ENCODE measurements at places on chromosomes 13 and 19.

- no peak for DNase-seq
Observed at GRCh38 chr19:13366529-13367143, 139.6 kb downstream of the CACNA1A start.

DNA sequence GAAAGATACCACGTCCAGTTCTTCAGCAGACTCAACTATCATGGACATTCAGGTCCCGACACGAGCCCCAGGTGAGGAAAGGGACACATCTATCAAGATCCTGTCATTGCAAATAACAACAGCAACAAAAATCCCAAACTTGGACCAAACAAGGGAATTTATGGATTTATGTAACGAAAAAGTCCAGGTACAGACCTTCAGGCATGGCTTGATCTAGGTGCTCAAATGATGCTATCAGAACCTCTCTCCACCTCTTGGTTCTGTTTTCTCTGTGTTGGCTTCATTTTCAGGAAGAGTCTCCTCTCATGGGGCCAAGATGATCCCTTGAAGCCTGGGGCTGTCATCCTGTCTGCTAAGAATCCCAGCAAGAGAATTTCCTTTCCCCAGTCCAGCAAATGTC is 2.9 kb downstream of the FXYD5 start:
- DNase-seq, result no peak

GRCh38 chr19:2064788-2065524 is 13.9 kb upstream of the MKNK2 start:
- no peak for DNase-seq

DNA sequence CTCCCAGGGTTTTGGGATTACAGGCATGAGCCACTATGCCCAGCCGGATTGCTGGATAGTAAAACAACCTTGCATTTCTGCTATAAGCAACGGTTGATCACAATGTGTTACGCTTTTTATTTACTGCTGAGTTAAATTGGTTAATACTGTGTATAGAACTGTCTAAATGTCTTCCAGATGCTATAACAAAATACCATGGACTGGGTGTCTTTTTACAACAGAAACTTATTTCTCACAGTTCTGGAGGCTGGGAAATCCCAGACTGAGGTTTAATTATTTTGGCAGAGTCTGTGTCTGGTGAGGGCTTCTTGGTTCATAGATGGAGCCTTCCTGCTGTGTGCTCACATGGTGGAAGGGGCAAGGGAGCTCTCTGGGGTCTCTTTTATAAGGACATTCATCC is 65.5 kb downstream of the ING1 start:
- DNase-seq, result no peak

GRCh38 chr19:41392775-41393174 is 4.4 kb downstream of the EXOSC5 start:
- DNase-seq, result no peak

GRCh38 chr19:13055213-13056051 is 47.2 kb downstream of the LYL1 start:
- no peak for DNase-seq

- no peak for DNase-seq
Observed at GRCh38 chr19:15859187-15859586, 38.7 kb downstream of the CYP4F2 start.

DNA sequence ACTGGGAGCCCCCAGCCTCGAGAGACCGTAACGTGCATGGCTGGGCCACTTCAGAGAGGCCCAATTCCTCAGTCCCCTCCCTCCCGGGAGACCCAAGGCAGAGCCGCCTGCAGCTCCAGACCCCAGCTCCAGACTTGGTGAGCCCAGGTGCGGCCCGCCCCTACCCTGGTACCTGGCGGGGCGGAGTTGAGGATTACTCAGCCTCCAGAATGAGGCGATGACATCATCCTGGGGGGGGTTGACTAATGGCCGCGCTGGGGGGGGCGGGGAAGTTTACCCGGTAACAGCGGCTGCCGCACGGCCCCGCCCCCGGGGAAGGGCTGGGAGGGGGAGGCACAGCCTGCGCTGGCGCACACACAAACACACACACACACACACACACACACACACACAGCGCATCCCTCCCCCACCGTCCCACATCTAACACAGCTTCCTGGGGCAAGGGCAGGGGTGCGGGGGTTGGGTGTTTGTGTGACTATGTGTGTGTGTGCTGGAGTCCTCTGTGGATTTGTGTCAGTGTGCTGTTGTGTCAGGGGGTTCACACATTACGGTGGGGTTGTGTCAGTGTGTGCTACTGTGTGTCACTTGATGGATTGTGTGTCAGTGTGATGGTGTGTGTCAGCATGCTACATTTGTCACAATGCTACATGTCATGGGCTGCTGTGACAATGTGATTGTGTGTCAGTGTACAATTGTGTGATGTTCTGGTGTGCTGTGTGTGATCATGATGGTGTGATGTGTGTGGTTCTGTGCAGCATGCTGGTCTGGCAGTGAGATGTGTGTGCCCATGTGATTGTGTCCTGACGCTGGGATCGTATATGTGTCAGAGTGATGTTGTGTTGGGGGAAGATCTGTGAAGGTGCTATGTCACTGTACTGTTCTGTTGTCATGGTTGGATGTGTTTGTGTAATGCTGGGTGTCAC is 10.3 kb upstream of the BBC3 start:
- peak; percentile 81 for DNase-seq

DNA sequence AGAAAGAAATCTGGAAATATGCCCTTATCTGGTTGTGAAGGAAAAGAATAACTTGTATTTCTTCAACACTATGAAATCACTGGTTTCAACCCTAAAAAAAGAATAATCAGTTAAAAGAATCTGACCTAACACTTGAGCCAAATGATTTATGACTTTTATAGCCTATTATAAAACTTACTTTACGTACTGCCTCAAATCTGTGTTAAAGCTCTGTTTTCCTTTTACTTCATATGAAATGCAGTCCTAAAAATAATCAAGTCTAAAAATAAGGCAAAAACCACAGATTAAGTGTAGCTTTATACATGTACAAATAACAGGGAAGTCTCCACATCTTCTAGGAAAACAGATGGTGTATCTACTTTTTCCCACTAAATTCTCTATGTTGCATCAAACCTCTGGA is 101.3 kb downstream of the VWA8 start:
- no peak for DNase-seq

- no peak for DNase-seq
Observed at GRCh38 chr19:34173193-34173956, 1.1 kb downstream of the LSM14A start.

DNA sequence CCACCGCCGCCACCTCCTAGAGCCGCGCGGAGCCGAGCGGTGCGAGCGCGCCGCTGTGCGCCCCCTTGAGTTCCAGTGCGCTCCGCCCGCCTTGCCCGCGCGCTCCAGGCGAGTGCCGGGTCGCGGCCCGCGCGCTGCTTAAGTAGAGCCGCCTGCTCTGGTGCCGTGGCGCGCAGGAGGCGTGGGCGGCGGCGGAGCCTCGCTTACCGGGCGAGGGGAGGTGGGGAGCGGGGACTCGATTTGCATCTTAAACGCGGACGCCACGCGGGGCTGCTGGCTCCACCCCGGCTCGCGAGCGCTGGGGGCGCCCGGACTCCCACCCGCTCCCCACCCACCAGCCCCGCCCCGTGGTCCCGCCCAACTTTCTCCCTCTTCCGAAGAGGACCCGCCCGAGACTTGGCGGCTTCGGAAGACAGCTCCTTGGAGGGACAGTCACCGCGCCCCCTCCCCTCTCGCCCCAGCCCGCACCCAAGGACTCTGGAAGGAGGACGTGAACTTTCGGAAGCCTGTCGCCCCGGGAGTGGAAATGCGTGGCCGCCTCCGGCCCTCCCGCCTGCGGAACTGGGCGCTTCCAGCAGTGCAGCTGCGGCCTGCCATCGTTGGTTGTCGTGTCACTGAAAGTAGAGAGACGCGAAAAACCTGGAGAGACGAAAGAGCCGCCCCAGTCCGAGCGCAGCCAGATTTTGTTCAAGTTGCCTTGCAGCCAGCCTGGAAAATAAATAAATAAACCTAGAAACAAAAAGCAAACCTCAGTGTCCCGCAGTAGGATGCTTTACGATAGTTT is at the start of gene KCTD12:
Gene KCTD12 (minus strand): TSS at position 114 of the 784 bp plus-strand sequence. CDS start 257 bp downstream, outside the sequence.
- peak; percentile 48 for DNase-seq

- DNase-seq, result no peak
Observed at GRCh38 chr19:11446652-11447301, 11.3 kb downstream of the PRKCSH start.

- DNase-seq, result no peak
Observed at GRCh38 chr19:11806354-11807098, 7.5 kb upstream of the ZNF440 start.

- DNase-seq, result no peak
Observed at GRCh38 chr13:33352041-33352440, 66.5 kb upstream of the STARD13 start.

DNA sequence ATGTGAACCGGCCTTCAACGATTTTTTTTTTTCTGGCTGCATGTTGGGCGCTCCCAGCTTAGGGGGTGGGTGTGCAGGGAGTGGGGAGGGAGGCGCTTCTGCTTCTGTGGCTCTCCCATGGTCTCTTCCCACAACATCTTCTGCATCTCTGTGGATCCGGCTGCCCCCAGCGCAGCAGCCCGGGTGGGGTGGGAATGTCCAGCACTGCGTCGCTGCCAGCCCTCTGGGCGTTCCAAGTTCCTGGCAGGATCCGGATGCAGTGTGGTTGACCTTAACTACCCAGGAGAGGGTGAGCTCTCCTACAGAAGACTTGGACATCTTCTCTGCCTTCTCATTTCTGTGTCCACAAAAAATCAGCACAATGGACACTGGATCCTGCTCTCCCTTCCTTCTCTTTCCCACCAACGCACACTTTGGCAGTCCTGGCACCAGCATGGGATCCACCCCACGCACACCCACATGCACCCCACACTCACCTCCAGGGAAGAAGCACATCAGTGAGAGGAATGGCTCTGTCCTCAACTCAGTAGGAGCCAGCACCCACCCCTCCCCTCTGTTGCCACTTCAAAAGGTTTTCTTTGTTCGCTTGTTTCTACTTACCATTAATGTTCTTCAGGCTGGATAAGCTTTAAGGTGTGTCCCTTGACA is 177.3 kb downstream of the COL4A1 start:
- DNase-seq, result no peak

DNA sequence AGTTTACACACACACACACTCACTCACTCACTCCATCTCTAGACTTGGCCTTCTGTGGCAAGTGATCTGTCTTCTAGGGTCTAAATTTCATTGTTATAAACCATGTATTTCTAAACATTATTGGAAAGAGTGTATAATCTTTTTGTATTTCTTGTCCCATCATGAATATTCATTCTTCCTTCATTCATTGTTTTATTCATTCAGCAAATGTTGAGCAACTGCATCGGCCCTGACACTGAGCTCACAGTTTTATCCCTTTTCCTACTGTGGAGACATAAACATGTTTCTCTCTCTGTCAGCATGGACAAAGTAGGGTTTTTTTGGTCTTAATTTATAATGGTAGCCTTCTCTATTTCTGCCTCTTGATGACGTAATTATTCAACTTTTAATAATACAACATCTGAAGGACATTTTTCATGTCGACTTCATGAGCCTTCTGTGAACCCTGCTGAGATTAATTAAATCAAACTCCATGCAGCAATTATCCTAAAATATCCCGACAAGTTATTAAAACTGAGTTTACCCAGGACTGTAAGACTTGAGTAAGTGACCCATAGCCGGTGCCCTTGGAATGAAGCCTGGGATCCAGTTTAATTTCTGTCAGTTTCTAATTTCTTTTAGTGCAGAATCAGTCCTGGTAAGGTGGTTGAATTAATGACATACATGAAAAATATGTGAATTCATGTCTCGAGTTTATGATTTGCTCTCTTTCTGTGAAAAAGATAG is 7.3 kb downstream of the SPATA13 start:
- no peak for DNase-seq

- no peak for DNase-seq
Observed at GRCh38 chr13:48295271-48295670, 8.3 kb upstream of the RB1 start.

DNA sequence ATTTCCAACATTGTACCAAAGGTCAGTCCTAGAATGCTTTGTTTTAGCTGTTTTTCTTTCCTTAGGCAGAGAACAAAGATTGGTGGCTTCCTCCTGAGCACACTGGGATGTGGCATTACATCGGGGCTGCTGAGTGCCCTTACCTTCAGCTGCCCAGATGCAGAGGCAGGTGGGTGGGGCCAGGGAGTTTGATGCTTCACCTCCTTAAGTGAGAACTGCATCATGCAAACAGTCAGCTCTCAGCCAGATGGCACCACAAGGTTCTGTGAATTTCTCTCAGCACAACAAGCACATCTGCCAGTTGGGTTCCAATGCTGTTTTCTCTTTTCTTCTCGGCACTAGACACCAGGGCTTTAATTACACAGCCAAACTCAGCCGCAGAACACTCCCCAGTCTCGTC is 87.4 kb upstream of the UBL3 start:
- DNase-seq, result no peak

DNA sequence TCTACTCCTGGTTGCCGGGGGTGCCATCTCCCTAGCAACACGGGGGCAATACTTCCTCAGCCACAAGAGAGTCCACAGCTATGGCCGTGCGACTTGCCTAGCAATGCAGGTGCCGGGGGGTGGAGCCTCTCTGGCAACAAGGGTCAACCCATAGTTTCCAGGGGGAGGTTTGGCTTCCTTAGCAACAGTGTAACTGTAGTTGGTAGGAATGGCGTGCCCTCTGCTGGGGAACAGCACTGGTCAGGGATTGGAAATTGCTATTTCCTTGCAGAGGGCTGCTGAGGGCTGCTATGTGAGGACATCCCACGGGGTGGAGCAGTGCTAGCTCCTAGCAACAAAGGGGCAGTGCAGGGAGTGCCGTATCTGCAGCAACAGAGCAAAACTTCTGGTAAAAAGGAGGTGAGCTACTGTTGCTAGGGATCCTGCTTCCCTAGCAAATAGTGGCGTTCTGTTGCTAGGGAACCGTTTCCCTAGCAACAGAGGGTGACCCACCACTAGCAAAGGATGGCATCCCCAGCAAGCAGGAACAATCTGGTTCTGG is 7.0 kb upstream of the TMC4 start:
- no peak for DNase-seq

- no peak for DNase-seq
Observed at GRCh38 chr13:24071016-24071415, 89.5 kb upstream of the SPATA13 start.

DNA sequence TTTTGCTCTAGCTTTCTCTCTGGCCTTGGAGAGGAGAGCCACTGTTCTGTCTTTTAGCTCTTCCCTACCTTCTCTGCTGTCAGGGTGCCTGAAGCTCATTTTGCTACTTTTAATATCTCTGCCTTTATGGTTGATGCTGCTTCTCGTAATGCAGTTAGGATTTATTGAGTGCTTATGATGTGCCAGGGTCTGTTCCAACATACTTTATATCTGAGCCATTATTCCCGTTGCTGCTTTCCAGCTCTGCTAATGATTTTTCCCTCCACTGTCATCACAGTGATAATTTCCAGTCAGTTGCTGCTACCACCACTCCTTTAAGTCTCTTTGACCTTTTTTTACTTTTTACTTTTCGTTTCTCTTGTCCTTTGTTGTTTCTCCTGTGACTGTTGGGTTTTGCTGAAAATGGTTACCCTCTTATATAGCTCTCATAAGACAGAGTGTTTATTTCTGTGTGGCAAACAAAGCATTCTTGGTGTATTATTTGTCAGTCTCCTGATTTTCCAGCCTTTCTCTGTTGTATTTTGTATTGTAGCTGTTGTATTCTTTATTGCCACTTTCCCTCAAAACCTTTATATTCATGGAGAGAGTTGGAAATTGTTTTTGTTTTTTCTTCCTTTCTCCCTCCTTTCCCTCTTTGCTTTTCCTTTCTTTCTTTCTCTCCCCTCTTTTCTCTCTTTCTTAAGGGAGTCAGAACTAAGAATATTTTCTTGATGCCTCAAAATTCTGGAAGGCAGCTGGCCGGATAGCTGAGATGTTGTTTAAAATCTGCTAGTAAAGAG is 37.4 kb downstream of the COG6 start:
- DNase-seq, result no peak

Data from stimulated activated CD4-positive, alpha-beta T cell treated with anti-CD3 and anti-CD28 coated beads, Interleukin-1b, Interleukin-23, amount 100 ng/mL, for 24 hours (primary cell).